ENCODE measurements at places on chromosomes 16 and 17.

DNA sequence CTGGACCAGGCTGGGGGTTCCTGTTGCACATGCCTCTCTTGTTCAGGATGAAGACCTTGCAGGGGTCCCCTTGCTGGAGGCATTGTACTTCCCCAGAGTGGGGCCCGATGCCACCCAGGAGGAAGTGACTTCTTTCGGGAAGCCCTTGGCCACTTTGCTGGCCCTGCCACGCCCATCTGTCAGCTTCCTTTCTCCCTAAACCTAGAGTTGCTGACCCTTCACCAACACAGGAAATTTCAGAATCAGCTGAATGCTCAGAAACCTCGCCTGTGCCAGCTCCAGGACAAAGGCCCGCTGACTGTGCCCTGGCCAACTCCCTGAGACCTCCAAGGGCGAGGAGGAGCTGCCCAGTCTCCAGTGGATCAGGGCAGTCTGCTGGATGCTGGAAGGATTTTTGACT, 26.7 kb downstream of the WNT9B start:
- DNase-seq: peak; percentile 13

- no peak for DNase-seq
Measured at GRCh38 chr17:29079433-29079832, 36.5 kb downstream of the PIPOX start.

DNA sequence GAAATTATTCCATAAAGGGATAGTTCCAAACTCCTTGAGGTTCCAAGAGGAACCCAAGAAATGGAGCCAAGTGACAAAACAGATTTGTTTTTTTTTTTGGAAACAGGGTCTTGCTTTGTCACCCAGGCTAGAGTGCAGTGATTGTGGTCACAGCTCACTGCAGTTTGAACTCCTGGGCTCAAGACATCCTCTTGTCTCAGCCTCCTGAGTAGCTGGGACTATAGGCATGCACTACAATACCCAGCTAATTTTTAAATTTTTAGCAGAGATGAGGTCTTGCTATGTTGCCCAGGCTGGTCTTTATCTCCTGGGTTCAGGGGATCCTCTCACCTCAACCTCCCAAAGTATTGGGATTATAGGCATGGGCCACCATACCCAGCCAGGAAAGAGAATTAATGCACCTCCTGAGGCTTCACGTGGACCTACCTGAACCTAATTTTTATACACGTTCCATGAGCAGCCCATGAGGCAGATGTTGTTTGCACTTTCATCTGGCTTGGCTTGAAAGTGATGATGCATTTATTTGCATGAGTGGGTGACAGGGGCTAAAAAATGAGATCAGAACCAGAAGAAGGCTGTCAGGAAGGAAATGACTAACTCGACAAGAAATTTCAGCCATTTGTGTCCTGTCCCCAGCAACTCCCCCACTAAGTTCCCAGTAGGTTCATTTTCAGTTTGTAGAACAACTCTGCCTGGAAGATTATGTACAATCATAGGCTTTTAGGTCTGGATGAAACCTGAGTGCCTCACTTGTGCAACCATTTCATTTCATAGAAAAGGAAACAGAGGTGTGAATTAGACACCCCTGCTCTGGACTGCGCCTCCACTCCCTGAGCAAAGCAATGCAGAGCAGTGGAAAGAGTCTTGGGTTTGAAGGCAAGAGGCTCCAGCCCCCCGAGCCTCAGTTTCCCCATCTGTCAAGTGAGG, 10.3 kb upstream of the IRF8 start:
- DNase-seq: peak; percentile 93

- no peak for DNase-seq
Measured at GRCh38 chr16:82033006-82033405, 2.0 kb upstream of the HSD17B2 start.

GRCh38 chr17:1588821-1589585, 26.4 kb upstream of the PITPNA start:
- no peak for DNase-seq

- no peak for DNase-seq
Measured at GRCh38 chr16:12728469-12728868, 75.2 kb downstream of the CPPED1 start.

Measured in NB4 (cell line).